ENCODE measurements at places on chromosomes 7 and 10.

GRCh38 chr10:9668411-9668810, 1349.3 kb upstream of the CELF2 start:
- DNase-seq: no peak

DNA sequence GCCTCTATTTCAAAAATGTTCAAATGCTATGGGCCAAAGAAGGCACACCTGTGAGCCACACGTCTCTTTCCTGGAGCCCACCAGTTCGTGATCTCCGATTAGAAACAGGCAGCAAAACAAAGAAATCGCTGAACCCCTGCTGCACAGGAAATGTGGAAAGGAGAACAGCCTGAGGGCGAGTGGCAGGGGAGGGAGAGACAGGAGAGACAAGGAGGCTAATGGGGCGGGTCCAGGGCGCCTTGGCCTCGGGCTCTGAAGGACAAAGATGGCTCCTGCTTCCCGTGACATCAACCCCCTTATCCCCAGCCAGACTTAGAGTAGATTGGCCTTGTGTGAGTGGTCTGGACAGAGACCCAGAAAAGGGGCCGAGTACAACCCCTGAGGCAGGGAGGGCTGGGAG, 62.4 kb upstream of the DOCK1 start:
- no peak for DNase-seq

- no peak for DNase-seq
These were observed 2.6 kb downstream of the PLXDC2 start for GRCh38 chr10:19818876-19819275.

GRCh38 chr7:48734695-48735406, 189.5 kb upstream of the CDC14C start:
- DNase-seq: no peak

All from astrocyte of the spinal cord (primary cell).